ENCODE measurements at places on chromosomes 16 and 17.

DNA sequence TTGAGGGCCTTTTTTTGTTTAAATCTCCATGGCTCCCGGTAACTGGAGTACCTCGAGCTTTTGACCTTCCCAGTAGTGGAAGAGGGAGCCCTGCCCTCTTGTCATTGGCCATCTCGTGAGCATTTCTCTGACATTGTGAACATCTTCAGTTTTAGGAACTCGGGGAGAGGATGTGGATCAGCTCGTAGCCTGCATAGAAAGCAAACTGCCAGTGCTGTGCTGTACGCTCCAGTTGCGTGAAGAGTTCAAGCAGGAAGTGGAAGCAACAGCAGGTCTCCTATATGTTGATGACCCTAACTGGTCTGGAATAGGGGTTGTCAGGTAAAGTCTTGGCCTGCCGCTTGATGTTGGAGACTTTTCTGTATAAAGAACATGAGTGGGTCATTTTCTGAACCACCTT, 24.3 kb downstream of the NTAN1 start:
- DNase-seq, result no peak
- no peak overlapping the region for H3K4me3 ChIP-seq
- H3K36me3 ChIP-seq, result peaks cover 30% of the 10 kb centered on the region

- H3K4me3 ChIP-seq, result peak overlapping the region; percentile 30
- peaks cover 76% of the 10 kb centered on the region for H3K4me1 ChIP-seq
- no peaks in the 10 kb centered on the region for H3K27me3 ChIP-seq
Observed at GRCh38 chr17:40071313-40072039, 8.7 kb downstream of the THRA start.

- H3K4me1 ChIP-seq, result peaks cover 3% of the 10 kb centered on the region
- no peaks in the 10 kb centered on the region for H3K36me3 ChIP-seq
- H3K27ac ChIP-seq, result no peak overlapping the region
- no peaks in the 10 kb centered on the region for H3K27me3 ChIP-seq
- DNase-seq, result no peak
Observed at GRCh38 chr16:49457196-49457595, 83.6 kb downstream of the C16orf78 start.

GRCh38 chr17:48546924-48547807, 2.3 kb upstream of the HOXB2 start:
- no peak for DNase-seq
- no peaks in the 10 kb centered on the region for H3K4me1 ChIP-seq
- no peaks in the 10 kb centered on the region for H3K36me3 ChIP-seq
- H3K27me3 ChIP-seq, result no peaks in the 10 kb centered on the region
- no peak overlapping the region for H3K27ac ChIP-seq
- H3K4me3 ChIP-seq, result no peak overlapping the region

DNA sequence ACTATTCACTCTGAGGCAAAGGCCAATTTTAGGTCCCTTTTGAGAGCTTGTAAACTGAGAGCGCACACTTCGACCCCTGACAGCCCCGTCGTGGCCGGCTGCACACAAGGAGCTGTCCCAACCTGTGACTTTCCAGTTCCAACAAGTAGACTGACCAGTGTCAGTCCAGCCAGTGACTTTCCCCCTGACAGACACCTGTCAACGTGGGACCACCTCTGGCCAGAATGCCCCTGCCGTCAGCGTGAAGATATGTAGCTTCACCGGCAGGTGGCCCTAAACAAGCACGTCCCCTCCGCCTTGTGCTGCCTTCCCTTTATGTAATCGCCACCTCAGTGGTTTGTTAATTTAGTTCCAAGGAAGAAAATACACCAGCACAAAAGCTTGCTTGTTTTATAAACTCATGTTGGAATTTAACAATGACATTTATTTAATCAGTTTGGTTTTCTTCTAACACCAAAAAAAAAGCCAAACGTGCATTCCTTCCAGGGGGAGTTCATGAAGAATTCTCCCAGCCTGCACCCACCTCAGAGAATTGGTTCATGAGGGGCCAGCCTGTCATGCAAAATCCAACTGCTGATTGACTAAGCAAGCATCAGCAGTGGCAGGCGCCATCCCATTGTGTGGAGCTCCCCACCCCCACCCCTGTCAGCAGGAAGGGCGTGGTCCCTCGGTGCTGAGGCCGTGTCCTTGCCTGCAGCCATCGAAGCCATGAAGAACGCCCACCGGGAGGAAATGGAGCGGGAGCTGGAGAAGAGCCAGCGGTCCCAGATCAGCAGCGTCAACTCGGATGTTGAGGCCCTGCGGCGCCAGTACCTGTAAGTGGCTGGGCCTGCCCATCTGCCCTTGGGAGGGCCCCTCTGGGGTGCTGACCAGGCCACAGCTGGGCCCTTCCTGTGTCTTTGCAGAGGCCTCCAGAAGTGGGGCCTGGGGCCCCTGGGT, 33.9 kb downstream of the PLD6 start:
- H3K4me3 ChIP-seq, result no peak overlapping the region
- peaks cover 36% of the 10 kb centered on the region for H3K36me3 ChIP-seq
- DNase-seq, result no peak
- no peak overlapping the region for H3K27ac ChIP-seq
- no peaks in the 10 kb centered on the region for H3K27me3 ChIP-seq
- no peaks in the 10 kb centered on the region for H3K4me1 ChIP-seq

DNA sequence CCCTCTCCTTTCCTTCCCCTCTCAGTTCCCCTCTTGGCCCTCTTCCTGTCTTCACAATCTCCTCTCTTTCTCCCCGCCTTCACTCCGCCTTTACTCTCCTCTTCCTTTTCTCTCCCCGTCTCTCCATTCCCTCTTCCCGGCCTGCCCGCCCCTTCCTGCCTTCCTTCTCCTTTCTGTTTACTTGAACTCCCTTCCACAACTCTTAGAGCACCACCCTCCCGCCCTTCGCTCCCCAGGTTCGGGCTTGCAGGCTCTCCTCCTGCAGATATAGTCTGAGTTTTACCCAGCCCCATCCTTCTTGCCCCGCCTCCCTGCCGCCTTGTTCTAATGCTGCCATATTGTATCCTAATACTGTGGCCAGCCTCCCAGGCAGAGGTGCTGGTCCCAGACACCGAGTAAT, 201.5 kb upstream of the N4BP1 start:
- no peaks in the 10 kb centered on the region for H3K4me1 ChIP-seq
- no peak for DNase-seq
- peaks cover 15% of the 10 kb centered on the region for H3K27me3 ChIP-seq
- no peak overlapping the region for H3K27ac ChIP-seq

- H3K36me3 ChIP-seq, result no peaks in the 10 kb centered on the region
- peak overlapping the region; percentile 82 for H3K4me3 ChIP-seq
- H3K27ac ChIP-seq, result no peak overlapping the region
- peaks cover 9% of the 10 kb centered on the region for H3K27me3 ChIP-seq
- H3K4me1 ChIP-seq, result peaks cover 28% of the 10 kb centered on the region
- no peak for DNase-seq
Observed at GRCh38 chr16:85029408-85029784, 1.8 kb downstream of the KIAA0513 start.

DNA sequence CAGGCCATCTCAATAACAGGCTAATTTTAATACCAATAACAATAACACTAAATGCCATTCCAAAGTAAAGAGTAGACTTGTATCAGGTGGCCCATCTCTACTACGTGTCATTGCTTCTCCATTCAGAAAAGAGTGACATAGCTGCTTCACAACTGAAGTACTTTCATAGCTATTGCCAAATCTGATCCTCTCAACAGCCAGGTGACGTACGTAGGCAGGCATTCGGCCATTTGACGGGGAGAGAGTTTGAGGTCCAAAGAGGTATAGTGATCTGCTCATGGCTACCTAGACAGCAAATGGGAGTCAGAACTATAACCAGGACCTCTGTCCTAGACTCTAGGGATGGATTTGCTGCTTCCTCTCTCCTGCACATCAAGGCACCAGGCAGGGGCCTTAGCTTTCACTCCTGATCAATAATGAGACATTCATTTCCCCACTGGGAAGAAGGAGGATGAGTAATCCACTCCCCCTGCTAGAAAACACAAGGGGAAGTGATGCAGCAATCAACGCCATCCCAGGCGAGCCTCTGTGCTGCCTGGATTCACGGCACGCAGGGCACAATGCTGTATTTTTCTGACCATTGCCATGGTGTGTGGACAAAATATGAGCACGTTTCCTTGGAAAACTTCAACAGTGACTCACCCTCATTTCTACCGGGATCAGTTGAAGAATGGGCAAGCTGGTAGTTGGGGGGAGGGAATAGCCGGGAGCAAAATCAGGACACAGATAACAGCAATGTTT, 80.9 kb downstream of the SPACA3 start:
- H3K4me1 ChIP-seq, result no peaks in the 10 kb centered on the region
- H3K36me3 ChIP-seq, result no peaks in the 10 kb centered on the region
- no peak for DNase-seq
- H3K27me3 ChIP-seq, result peaks cover 37% of the 10 kb centered on the region
- no peak overlapping the region for H3K27ac ChIP-seq

DNA sequence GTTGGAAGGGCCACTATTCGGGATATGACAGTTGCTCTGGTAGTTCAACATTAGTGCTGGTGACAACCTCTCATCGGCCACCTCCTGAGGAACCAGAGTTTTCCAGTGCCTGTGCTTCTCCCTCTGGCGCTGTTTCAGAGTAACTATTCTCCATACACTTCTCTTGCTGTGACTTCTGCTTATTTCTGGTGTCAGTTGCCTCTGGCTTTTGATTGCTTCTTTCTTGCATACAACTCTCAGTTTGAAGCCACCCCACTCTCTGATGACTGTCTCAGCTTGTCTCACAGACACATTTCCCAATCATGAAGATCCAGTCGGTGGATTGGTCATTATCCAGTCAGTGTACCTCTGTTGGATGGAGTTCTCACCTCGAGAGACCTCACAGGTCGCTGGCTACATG, 3.4 kb upstream of the TM4SF5 start:
- H3K27ac ChIP-seq, result no peak overlapping the region
- H3K4me3 ChIP-seq, result no peak overlapping the region
- no peaks in the 10 kb centered on the region for H3K36me3 ChIP-seq
- no peak for DNase-seq

DNA sequence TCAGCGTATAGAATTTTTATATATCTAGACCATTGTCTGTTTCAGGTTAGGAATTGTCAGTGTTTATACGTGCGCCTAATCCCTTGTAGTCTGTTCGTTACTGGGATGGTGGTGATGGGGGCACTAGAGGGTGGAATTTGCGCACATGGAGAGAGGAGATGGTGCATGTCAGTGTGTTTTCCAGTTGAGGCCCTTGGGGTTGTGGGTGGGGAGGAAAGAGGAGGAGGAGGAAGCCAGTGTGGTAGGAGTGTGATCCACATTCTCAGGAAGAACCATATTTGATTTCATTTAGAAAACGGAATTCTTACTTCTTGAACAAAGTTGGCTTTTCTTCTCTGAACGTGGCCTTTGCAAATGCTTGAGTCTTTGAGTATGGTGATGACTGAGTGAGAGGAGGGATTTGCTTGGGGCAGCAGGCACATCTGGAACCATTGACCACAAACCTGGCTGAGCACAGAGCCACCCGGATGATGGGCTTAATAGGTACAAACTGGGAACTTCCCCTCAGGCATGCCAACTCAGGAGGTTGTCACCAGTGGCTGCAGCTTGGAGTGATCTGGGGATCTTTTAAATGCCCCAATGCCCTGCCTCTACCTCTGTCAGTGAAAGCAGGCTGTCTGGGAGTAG, 98.9 kb downstream of the PRKCB start:
- peaks cover 49% of the 10 kb centered on the region for H3K27me3 ChIP-seq
- no peaks in the 10 kb centered on the region for H3K4me1 ChIP-seq
- H3K4me3 ChIP-seq, result no peak overlapping the region
- no peak for DNase-seq
- no peaks in the 10 kb centered on the region for H3K36me3 ChIP-seq

DNA sequence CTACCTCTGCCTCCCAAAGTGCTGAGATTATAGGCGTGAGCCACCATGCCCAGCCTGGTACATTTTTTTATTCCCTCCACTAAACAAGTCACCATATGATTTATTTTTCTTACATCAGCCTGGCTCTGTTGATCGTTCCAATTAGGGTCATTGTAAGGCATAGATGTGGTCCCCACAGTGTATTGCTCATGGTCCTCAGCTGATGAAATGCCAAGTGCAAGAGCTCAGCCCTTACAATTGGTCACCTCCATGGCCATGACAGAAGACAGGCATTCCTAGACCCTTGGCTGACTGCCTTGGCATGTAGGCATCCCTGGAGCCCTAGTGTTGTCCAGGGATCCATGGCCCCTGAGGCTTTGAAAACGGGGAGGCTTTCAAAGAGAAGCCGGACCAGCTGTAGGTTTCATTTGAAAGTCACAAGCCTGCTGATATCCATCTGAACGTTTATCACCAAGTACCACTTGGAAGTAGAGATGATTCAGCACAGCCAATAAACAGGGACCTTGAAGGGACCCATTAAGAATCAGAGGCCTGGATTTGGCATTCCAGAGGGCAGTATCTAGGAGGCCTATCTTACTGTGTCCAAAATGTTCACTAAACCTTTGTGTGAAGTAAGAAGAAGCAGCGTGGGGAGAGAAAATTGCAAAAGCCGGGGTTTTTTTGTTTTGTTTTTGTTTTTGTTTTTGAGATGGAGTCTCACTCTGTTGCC, 20.6 kb upstream of the PRKCA start:
- H3K27ac ChIP-seq, result no peak overlapping the region
- H3K27me3 ChIP-seq, result no peaks in the 10 kb centered on the region
- DNase-seq, result no peak
- no peak overlapping the region for H3K4me3 ChIP-seq
- no peaks in the 10 kb centered on the region for H3K36me3 ChIP-seq

DNA sequence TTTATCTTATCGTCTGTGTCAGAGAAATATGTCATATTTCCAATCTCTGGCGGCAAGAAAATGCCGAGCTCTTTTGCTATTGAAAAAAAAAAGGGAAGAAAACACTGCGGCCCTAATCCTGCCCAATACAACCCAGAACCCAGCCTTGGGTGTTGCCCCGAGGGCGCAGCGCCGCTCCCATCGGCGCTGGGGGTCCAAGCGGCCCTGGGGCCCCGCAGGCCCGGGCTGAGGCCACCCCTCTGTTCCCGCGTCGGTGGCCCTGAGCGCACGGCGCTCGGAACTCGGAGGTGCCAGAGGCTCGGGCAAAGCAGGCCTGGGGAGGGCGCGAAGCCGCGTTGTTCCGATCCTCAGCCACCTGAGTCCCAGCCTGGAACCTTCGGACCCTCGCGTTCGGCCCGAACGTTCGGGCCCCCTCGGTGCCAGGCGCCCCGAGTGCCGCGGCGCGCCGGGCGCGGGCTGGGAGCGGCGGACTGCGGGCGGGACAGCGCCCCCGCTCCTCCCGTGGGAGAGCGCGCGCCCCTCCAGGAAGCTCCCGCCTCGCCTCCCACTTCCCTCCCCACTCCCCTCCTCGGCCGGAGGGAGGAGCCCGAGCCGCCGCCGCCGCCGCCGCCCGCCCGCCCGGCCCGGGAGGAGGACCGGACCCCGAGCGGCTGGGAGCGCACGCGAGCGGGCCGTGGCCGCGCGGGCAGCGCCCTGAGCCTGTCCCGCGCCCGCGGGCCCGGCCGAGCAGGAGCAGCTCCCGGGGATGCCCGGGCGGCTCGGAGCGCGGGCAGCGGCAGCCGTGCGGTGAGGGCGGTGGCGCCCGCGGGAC, at the start of gene CPNE2:
Gene CPNE2 (plus strand): TSS at position 609 of the 811 bp plus-strand sequence. CDS start 18,160 bp downstream, outside the sequence.
- H3K4me3 ChIP-seq, result peak within 1 kb of the TSS; percentile 58
- DNase-seq, result no peak
- peaks cover 25% of the 10 kb centered on the region for H3K4me1 ChIP-seq
- no peaks in the 10 kb centered on the region for H3K36me3 ChIP-seq
- H3K27me3 ChIP-seq, result no peaks in the 10 kb centered on the region

GRCh38 chr16:60419859-60420258, 1616.4 kb downstream of the CDH8 start:
- H3K36me3 ChIP-seq, result no peaks in the 10 kb centered on the region
- H3K27ac ChIP-seq, result no peak overlapping the region
- no peaks in the 10 kb centered on the region for H3K4me1 ChIP-seq
- H3K27me3 ChIP-seq, result no peaks in the 10 kb centered on the region
- no peak for DNase-seq

GRCh38 chr16:65679785-65680184, 557.9 kb upstream of the CDH11 start:
- no peak for DNase-seq
- no peaks in the 10 kb centered on the region for H3K27me3 ChIP-seq
- no peaks in the 10 kb centered on the region for H3K4me1 ChIP-seq
- no peaks in the 10 kb centered on the region for H3K36me3 ChIP-seq
- no peak overlapping the region for H3K27ac ChIP-seq
